ENCODE measurements at places on chromosomes 6 and 20. TPM values are rescaled to one million over a fixed set of nuclear protein-coding genes. Genes with fewer than 3 reads are reported as not detected.

The AIG1 gene
- 40.6 TPM for total RNA-seq

The SSTR4 gene
- not detected for total RNA-seq

The LINC00237 gene
- total RNA-seq = not detected

The LCA5 gene
- total RNA-seq = 5.6 TPM

The OPRM1 gene
- total RNA-seq = not detected

GRCh38 chr20:58492795-58493524 lies 22.2 kb downstream of the APCDD1L start:
- no peak for DNase-seq
- no peak overlapping the region for H3K27ac ChIP-seq
- H3K36me3 ChIP-seq = no peaks in the 10 kb centered on the region
- no peaks in the 10 kb centered on the region for H3K4me1 ChIP-seq

GRCh38 chr20:40945754-40946450 lies 82.7 kb upstream of the TOP1 start:
- H3K27me3 ChIP-seq = no peaks in the 10 kb centered on the region
- no peak overlapping the region for H3K4me3 ChIP-seq
- peak; percentile 75 for DNase-seq
- no peaks in the 10 kb centered on the region for H3K4me1 ChIP-seq

GRCh38 chr20:5862703-5863039 lies 87.7 kb downstream of the TRMT6 start:
- H3K4me1 ChIP-seq = peaks cover 2% of the 10 kb centered on the region
- no peak overlapping the region for H3K27ac ChIP-seq
- no peak for DNase-seq
- H3K36me3 ChIP-seq = no peaks in the 10 kb centered on the region

DNA sequence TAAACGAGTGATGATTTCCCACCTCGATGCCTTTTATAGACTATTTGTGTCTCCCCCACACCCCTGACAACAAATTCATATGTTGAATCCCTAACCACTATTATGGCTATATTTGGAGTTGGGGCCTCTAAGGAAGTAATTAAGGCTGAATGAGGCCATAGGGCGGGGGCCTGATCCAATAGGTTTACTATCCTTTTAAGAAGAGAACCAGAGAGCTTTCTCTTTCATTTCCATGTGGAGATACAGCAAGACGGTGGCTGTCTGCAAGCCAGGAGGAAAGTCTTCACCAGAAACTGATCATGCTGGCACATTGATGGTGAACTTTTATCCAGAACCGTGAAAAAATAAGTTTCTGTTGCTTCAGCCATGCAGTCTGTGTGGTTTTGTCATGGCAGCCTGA lies 38.9 kb upstream of the CLIC5 start:
- H3K4me1 ChIP-seq = no peaks in the 10 kb centered on the region
- no peak overlapping the region for H3K27ac ChIP-seq
- H3K36me3 ChIP-seq = no peaks in the 10 kb centered on the region
- no peaks in the 10 kb centered on the region for H3K27me3 ChIP-seq

GRCh38 chr6:11222385-11223277 lies 9.8 kb downstream of the NEDD9 start:
- no peaks in the 10 kb centered on the region for H3K36me3 ChIP-seq
- H3K4me3 ChIP-seq = no peak overlapping the region
- H3K4me1 ChIP-seq = peaks cover 10% of the 10 kb centered on the region

Data from fibroblast of lung (primary cell).